ENCODE measurements at places on chromosomes 7 and 10.
A peak's percentile ranks its signal among the peaks of the same experiment; 100 is the strongest.

- DNase-seq = no peak
Measured at GRCh38 chr7:118111347-118111746, 72.6 kb upstream of the LSM8 start.

DNA sequence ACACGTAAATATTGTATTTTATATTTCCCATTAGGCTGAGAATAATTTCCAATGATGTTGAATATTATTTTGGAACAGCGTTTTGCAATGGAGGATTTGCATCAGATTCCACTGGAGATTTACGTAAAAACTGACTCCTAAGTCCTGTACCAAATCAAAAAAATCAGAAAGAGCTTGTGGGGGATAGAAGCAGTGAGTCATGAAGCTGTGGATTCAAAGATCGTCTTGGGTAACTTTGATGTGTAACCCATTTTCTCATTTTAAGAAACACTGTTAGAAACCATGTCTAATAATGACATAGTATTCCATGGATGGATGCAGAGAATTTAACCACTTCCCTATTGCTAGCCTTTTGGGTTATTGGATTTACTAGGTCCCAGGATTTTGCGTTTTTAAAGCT lies 158.6 kb downstream of the INHBA start:
- DNase-seq = no peak

DNA sequence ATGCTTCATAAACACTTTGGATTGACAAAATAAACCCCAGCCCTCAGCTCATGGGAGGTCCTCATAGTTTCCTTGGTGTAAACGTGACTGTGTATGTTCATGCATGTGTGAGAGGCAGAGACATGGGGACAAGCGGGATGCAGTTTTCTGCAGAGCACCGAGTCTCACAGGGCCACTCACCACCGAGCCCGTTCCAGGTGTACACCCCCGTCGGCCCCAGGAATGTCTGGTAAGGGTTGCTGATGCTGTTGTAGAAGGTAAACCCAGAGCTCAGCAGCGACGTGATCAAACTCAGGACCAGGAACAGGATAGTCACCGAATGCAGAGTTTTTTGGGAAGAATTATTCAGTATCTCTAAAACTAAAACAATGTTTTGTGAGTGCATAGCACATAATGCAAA lies 9.2 kb downstream of the CLRN3 start:
- DNase-seq = no peak

DNA sequence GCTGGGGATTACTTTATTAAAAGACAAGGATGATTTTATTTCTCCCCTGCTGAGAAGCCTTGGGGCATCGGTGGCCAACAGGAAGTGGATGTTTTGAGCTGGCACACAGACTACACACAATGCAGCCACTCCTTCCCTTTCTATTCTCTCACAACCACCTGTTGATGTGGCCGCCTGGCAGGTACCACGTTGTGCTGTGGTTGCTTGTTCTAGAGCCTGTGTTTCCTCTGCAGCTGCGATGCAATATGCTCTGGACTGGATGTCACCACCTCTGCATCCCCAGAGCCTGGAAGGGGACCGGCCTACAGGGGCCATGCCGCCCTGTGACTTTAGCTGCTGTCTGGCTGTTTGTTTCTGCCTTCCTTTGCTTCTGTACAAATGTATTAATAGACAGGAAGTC lies 195.7 kb upstream of the CELF2 start:
- no peak for DNase-seq

DNA sequence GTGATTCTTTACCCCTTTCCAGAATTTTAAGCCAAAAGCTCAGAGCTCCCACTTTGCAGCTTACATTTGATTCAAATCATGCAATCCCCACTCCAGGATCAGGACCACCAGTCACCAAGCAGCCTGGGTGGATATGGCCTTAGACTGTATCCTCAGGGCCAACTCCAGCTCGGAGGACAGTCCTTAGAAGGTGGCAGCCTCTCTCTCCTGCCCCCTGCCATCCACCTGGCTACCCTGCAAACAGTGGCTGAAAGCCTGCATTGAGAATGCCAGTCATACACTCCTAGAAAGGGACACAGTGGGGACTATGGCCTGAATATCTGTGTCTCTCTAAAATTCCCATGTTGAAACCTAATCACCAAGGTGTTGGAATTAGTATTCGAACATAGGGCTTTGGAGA lies 50.0 kb upstream of the KCNMA1 start:
- DNase-seq = no peak

DNA sequence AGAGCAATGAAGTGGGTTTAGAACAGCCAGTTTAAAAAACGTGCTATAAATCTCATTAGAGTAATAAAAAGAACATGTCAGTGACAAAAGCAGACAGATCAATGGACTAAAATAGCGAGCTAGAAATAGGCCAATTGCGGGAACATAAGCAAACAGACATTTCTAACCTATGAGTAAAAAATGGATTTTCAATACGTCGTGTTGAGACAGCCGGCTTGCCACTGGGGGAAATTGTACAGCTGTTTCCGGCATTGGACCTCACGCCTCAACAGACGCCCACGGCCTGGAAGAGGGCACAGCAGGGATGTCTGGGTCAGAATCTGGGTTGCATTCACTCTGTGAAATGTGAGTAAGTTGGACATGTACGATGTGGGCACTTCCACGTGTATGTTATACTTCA lies 92.9 kb downstream of the SVOPL start:
- DNase-seq = peak; percentile 64

- no peak for DNase-seq
Measured at GRCh38 chr10:51857305-51857704, 157.9 kb upstream of the CSTF2T start.

- DNase-seq = no peak
Measured at GRCh38 chr10:83961620-83962019, 177.7 kb upstream of the GHITM start.

- DNase-seq = no peak
Measured at GRCh38 chr10:79239924-79240581, 107.2 kb upstream of the PPIF start.

GRCh38 chr7:135197343-135197742 lies 14.0 kb downstream of the WDR91 start:
- DNase-seq = no peak

DNA sequence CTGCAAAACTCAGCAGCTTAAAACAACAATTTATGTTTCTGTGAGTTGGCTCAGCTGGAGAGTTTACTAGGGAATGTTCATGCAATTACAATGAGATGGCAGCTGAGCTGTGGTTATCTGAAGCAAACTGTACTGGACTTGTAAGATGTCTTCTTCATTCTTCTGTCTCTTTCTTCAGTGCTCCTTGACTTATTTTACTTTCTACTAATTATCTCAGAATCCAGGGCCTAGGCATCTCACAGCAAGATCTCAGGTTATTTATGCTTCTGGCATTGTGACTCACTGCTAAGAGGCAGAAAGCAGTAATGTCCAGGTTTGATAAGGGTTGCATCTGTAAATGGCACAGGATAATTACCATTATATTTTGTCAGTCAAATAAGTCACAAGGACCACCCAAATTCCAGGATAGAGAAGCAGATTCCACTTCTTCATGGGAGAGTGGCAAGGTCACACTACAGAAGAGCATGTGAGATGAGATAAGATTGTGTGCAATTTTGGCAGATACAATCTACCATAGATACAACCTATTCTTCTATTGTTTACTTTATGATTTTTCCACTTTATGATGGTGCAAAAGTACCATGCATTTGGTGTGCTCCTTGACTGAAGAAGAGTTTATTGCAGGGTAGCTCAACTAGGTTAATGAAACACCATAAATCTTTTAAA lies 16.8 kb downstream of the VIM start:
- DNase-seq = no peak

DNA sequence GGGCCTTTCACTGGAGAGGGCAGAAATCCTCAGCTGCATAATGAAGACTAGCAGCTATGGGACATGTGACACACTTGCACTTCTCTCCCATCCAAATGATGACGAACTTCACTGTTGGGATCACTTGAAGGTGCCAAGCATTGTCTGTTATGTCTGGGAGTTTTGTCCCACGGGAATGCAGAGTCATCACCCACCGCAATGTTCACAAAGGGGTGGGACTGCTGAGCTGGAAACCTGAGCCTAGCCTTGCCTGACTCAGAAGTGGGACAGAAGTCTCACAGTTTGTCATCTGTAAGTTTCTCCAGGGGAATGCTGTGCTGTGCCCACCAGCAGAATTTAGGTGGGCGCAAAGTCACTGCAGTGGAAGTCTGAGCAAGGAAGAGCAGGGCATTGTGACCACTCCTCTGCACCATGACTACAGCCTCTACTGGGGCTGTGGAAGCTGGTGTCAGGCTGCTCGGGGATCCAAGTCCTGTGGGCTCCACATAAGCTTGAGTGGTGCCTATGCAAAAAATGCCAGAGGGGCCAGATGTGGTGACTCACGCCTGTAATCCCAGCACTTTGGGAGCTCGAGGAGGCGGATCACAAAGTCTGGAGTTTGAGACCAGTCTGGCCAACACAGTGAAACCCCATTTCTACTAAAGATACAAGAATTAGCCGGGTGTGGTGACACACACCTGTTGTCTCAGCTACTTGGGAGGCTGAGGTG lies 472.0 kb upstream of the CNTNAP2 start:
- DNase-seq = no peak

GRCh38 chr10:79116801-79117723 lies 48.3 kb downstream of the ZMIZ1 start:
- no peak for DNase-seq

- DNase-seq = peak; percentile 26
Measured at GRCh38 chr10:4981722-4982471, 18.7 kb downstream of the AKR1C1 start.

DNA sequence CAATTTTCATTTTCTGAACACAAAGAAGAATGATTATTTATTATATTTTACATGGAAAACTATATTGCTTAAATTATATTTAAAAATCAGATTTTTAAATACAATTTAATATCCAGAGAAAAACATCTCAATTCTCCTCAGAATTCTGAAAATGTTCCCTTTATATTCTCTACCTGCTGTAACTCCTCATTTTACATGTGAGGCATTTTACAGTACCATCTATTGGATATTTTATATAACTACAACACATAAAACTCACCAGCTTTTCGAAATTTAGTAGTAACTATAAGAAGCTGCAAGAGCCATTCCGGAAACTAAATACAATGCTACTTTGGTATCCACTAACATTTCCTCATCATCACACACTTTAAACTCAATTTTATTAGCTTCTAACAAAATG lies 264.6 kb downstream of the DGKB start:
- DNase-seq = no peak

DNA sequence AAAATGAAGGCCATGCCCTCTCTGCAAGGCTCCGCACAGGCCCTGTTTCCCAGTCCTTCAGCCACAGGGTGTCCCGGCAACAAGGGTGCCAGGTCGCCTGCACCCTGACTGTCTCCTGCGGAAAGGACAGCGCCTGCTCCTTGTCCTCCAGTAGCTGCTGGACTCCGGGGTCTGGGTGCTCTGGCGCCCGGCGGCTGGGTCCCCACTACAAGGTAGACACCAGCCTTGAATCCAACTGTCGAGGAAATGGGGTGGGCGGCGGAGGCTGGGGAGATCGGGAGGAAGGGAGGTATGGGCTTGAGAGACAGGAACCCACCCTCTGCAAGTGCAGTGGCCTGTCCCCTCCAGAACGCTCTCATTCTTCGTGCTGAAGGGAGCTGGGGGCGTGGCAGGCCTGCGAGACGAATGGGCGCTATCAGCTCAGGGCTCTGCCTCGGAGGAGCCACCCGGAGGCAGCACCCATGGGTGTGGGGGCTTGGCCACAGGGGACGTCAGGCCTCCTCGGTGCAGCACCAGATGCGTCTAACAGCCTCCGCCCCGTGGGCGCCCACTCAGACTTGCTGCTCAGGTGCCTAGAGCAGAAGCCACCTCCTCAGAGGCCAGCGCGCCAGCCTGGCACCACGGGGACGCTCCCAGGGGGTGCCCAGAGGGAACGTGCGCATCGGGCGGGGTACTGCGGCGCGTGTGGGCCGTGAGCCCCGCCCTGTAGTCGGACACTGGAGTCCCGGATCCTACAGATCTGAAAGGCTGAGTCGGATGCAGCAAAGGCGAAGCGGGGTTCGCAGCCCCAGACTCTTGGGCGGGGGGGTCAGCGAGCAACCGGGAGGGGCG lies 15.6 kb downstream of the ADAM8 start:
- peak; percentile 59 for DNase-seq

GRCh38 chr7:1024331-1024841 lies 20.0 kb upstream of the GPR146 start:
- no peak for DNase-seq

DNA sequence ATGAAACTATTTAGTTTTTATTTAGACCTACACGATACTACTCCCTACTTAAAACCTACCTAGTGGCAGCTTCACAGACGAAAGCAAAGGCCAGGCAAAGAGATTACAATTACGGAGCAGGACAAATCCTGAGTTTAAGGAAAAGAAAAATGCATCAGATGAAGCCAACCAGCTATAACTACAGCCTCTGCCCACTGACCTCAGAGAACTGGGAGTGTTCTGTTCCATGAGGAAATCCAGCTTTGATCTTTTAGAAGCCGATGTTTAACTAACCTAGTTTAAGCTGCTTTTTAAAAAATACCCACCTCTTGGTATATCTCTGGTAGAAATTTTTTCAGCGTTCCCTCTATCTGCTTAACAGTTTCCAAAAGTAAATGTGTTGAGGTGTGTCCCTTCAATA lies 3.0 kb upstream of the UPF2 start:
- no peak for DNase-seq

- DNase-seq = peak; percentile 64
Measured at GRCh38 chr10:102419269-102420180, 940 bp upstream of the PSD start.

- DNase-seq = no peak
Measured at GRCh38 chr7:44167920-44168319, 21.3 kb downstream of the GCK start.

- DNase-seq = no peak
Measured at GRCh38 chr7:72326365-72326764, 85.8 kb downstream of the CALN1 start.

GRCh38 chr7:28126410-28127041 lies 54.1 kb downstream of the JAZF1 start:
- DNase-seq = no peak

- DNase-seq = no peak
Measured at GRCh38 chr7:1103789-1104515, 16.0 kb downstream of the GPER1 start.

GRCh38 chr7:66167773-66168387 lies 37.3 kb upstream of the TPST1 start:
- DNase-seq = no peak

GRCh38 chr7:142799437-142799835 lies 28.7 kb downstream of the PRSS2 start:
- no peak for DNase-seq

- no peak for DNase-seq
Measured at GRCh38 chr7:52711951-52712350, 323.5 kb upstream of the POM121L12 start.

DNA sequence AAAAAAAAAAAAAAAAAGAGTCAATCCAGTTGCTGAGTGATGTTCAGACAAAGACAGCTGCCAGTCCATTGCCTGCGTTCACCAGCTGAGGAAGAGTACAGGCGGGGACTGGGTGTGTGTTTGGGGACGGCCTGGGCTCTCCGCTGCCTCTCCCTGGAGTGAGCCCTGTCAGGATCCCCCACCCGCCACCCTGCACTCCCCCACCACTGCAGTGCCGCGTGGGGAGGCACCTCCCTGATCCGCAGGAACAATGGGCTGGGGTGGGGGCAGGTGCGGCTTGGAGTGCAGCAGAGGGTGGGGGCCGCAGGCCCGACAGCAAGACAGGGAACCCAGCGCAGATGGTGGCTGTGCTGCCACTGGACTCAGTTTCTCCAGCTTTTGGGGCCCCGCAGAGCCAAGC lies 1.4 kb downstream of the HSPA12A start:
- no peak for DNase-seq

- DNase-seq = no peak
Measured at GRCh38 chr10:98374217-98374985, 40.6 kb downstream of the PYROXD2 start.

- no peak for DNase-seq
Measured at GRCh38 chr7:2175514-2175913, 57.2 kb downstream of the MAD1L1 start.

- DNase-seq = no peak
Measured at GRCh38 chr10:43873717-43874116, 225.0 kb upstream of the ZNF32 start.
